ENCODE measurements at places on chromosomes 2 and 18. TPM values are rescaled to one million over a fixed set of nuclear protein-coding genes. Genes with fewer than 3 reads are reported as not detected.

GRCh38 chr2:64485961-64486360, 32.0 kb downstream of the LGALSL start:
- peak; percentile 41 for DNase-seq

GRCh38 chr2:951224-952006, 766 bp downstream of the SNTG2 start:
- DNase-seq = no peak

- no peak for DNase-seq
Measured at GRCh38 chr18:64090876-64091275, 58.0 kb downstream of the LINC00305 start.

DNA sequence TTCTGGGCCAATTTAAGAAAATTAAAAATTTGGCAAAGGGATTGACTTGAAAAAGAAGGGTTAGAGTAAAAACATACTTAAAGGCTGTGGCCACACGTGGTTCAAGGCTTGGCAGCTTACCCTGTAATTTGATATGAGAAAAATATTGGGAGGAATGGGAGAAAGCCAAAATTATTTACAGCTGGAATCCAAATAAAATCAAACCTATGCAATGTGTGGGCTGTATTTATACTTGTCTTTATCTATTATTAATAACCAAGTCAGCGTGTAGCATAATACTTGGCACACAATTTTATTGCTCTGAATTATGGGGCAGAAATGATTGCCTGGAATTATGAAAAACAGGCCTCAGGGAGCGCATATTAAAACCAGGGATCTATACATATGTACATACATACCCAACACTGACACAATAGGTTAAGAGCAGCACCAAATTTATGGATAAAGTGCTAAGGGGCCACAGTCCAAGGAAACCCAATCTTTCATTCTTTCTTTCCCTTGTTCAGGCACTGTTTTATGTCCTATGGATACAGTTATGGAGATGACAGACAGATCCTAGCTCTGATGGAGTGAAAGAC, 35.6 kb downstream of the FAM124B start:
- no peak for DNase-seq

- no peak for DNase-seq
Measured at GRCh38 chr2:231450548-231450989, 13.7 kb downstream of the NCL start.

GRCh38 chr2:211376410-211376809, 820.0 kb downstream of the CPS1 start:
- DNase-seq = no peak

DNA sequence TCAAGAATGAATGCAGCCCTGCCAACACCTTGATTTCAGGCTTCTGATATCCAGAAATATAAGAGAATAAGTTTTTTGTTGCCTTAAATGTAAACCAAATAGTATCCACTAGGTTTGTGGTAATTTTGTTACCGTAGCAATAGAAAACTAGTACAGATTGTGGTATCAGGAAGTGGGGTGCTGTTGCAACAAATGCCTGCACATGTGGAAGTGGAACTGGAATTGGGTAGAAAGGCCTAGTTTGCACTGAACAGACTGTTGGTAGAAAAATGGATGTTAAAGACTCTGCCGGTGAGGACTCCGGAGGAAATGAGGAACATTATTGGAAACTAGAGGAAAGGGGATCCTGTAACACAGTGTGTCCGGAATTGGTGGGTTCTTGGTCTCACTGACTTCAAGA, 145.8 kb upstream of the MGAT5 start:
- no peak for DNase-seq

DNA sequence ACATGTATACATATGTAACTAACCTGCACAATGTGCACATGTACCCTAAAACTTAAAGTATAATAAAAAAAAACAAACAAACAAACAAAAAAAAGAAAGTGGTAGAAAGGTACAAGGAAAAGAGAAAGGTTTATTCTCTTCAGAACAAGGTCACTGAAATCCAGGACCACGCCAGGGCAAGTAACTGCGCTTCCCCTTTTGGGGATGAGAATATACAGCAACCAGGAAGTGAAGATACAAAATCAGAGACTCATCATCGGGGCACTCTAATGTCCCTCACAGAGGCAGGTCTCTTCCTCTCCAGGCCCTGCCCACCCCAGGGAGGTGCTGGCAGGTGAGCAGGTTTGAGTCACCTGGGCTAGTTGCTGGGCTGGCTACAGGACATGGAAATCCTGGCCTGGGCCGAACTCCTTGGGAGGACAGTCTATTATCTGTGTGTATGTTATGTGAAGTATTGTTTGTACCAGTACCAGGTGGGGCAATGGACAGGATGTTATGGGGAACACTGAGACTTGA, 100.4 kb upstream of the GPR45 start:
- no peak for DNase-seq

DNA sequence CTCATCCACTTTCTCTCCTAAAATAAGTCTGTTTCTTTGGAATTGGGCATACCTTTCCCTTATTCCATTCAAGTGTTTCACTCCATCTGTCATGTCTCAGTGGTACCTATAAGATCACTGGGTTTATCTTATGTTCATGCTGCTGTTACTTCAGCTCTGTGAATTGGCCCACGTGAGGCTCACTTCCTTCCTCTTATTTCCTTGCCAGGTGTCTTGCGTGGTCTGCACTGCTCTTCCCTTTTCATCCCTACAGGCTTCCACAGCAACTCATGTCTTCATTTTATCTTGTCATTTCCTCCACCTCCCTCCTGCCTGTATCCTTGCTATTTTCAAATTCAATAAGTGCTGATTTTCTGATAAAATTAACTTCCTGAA, 159.1 kb upstream of the ALPP start:
- no peak for DNase-seq

- DNase-seq = no peak
Measured at GRCh38 chr2:235766278-235766677, 272.4 kb downstream of the AGAP1 start.

DNA sequence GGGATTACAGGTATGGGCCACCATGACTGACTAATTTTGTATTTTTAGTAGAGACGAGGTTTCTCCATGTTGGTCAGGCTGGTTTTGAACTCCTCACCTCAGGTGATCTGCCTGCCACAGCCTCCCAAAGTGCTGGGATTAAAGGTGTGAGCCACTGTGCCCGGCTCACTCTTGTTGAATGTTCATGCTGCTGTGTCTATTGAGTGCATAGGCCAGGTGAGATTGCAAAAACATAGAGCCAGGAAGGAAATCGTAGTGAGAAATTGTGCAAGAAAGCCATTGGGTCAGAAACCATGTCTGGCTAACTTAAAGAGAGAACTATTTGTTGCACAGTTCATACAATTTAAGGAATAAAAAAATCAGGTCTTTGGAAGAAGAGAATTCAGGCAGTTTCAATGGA, 45.5 kb upstream of the FZD5 start:
- DNase-seq = no peak

- no peak for DNase-seq
Measured at GRCh38 chr2:201404699-201405280, 46.5 kb downstream of the TRAK2 start.

DNA sequence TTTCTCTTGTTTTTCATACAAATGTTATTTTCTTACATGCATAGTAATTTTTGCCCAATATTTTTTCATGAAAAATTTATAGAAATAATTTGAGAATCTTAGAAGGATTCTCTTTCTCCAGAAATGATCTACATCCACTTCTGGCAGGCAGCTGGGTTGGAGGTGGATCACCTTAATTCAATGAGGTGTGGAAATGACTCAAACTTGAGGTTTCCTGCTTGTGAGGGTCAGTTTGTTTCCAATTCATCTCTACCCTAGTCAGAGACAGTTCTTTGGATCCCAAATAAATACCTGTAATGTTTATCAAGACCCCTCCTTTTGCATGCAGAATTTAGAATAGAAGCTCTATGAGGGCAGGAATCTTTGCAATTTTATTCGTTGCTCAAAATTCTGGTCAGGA, 35.0 kb upstream of the DYNAP start:
- DNase-seq = no peak

DNA sequence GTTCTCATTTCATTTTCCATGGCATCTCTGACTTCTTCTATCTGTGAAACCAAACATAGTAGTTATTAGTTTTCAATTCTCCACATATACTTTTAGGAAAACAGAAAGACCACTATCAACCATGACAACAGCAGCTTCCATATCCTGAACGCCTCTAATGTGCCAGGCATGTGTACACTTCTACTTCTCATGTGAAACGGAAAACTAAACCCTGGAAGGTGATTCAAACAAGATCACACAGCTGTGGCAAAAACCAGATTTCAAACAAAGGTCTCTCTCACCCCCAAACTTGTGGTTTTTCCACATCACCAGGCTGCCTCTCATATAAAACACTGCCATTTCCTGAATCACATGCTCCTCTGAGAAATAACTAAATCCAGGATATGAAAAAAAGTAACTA, 41.8 kb downstream of the PTCD3 start:
- no peak for DNase-seq

GRCh38 chr2:10064932-10065772, 15.1 kb downstream of the CYS1 start:
- DNase-seq = no peak

Gene PSMG2
- 40.6 TPM for total RNA-seq

Gene PDE1A
- 16.9 TPM for total RNA-seq

Gene KCTD1
- 17.2 TPM for total RNA-seq

Gene TFCP2L1
- 0.17 TPM for total RNA-seq

Gene PROKR1
- total RNA-seq = not detected

Gene CASP10
- 6.4 TPM for total RNA-seq

Measured in left ventricle myocardium superior (tissue), 1 donor.